ENCODE measurements at places on chromosomes 1 and 21.
A peak's percentile ranks its signal among the peaks of the same experiment; 100 is the strongest.

GRCh38 chr1:208206092-208206698, 38.0 kb downstream of the PLXNA2 start:
- DNase-seq, result no peak

- no peak for DNase-seq
Observed at GRCh38 chr21:15874615-15875014, 144.8 kb downstream of the USP25 start.

- no peak for DNase-seq
Observed at GRCh38 chr1:117710710-117711109, 104.9 kb downstream of the TENT5C start.

GRCh38 chr1:244211559-244211944, 160.5 kb downstream of the ZBTB18 start:
- no peak for DNase-seq

DNA sequence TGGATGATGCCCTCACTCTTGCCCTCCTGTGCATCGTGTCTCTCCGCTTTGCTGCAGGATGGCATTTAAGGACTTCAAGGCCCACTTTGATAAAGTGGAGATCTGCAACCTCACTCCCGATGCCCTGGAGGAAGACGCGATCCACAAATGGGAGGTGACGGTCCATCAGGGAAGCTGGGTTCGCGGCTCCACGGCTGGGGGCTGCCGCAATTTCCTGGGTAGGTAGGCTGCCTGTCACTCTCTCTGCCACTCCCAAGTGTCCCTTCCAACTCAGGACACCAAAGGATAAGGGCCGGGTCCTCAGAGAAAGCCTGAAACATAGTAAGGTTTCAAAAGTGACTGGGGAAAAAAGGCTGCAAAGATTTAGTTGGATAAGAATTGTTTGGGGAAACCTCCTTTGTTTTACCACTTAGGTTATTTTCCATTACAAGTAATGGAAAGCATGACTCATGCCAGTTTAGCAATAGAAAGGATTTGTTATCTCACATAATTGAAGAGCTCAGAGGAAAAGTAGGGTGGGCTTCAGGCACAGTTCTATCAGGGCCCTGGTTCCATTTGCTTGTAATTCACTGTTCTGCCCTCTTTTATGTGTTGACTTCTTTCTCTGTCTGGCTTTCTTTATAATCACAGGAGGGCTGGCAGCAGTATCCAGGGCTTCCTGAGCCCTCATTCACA, 31.9 kb downstream of the CAPN9 start:
- DNase-seq, result no peak

GRCh38 chr1:5408401-5408800, 583.8 kb downstream of the NPHP4 start:
- DNase-seq, result no peak

DNA sequence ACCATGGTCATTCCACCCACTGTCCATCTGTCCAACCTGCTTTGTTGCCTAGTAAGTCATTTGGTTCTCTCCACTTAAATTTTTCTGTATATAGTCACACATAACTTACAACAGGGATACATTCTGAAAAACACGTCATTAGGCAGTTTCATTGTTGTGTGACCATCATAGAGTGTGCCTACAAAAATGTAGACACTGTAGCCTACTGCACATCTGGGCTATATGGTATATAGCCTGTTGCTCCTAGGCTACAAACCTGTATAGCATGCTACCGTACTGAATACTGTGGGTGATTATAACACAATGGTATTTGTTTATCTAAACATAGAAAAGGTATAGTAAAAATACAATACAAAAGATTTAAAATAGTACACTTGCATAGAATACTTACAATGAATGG, 10.0 kb upstream of the NPL start:
- DNase-seq, result no peak

- DNase-seq, result no peak
Observed at GRCh38 chr1:97423403-97423802, 497.4 kb downstream of the DPYD start.

GRCh38 chr1:227058321-227058751, 118.2 kb downstream of the COQ8A start:
- DNase-seq, result no peak

DNA sequence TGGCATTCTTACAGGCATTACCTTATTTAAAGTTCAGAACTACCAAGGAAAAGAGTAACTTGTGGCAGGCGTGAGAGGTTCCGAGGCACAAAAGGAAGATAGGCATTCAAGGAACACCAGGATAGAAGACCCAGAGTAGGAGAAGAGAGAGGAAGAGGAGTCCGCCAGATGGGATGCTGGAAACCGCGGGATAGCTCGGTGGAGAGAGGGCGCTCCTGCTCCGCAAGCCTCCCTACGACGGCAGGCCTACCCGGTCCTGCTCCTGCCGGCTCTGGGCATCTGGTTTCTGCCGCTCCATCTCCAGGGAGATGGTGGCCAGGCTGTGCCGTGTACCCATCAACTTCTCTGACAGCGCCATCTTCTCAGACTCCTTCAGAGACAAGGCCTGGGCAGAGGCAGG, 5.4 kb upstream of the NBPF1 start:
- DNase-seq, result no peak

DNA sequence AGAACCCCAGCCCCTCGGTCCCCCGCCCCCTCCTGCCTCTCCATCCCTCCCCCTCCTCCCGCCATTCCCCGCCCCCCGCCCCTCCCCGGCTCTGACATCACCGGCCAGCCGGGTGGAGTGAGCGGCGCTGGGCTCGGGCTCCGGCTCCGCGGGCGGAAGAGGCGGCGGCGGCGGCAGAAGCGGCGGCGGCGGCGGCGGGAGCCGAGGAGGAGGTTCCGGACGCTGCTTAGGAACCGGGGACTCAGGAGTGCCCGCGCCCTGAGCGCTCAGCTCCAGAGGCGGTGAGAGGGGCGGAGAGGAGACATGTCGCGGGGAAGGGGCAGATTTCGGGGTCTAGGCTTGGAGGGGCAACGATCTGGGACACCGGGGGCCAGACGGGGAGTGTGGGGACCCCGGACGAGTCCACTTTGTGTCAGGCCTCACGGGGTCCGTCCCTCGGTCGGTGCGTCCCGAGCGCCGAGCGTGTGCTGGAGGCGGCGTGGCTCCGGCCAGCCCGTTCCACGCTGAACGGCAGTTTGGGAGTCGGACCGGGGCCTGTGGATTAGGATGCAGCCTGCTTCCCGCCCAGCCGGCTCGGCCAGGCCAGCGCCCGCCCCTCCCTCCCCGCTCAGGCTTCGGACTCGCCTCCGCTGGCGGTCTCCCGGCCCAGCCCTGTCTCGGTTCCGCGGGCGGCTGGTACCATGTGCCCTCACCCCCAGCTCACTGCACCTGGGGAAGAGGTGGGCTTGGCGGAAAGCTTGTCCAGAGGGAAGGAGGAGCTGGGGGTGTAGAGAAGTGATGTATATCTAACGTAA, at the start of gene PEA15:
Gene PEA15 (plus strand): TSS at position 143 of the 794 bp plus-strand sequence. CDS start 6,161 bp downstream, outside the sequence.
- peak; percentile 31 for DNase-seq

Data from stimulated activated CD4-positive, alpha-beta T cell treated with anti-CD3 and anti-CD28 coated beads, Interleukin-1b, Interleukin-23, amount 100 ng/mL, for 1 hour (primary cell).